Left renal pelvis (tissue), 4 donors: ENCODE measurements at places on chromosomes 7 and 10.

DNA sequence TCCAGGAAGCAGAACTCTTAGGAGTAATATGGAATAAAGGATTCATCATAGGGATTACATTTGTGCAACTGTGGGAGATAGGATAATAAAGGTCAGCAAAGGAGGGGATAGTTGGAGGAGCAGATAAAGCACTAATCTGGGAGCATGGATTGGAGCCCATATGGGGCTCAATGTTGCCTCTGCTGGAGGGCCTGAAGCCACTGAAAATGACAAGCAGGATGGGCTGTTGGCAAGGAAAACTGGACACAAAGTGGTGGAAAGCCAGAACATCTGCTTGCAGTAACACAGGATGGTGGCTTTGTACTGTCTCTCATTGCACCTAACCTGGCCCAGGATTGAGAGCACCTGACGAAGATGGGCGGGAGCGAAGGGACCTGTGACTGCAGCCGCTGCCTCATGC, 15.0 kb upstream of the COMMD3 start:
- DNase-seq, result no peak

GRCh38 chr10:132328738-132329137, 3.3 kb upstream of the LRRC27 start:
- DNase-seq, result no peak

DNA sequence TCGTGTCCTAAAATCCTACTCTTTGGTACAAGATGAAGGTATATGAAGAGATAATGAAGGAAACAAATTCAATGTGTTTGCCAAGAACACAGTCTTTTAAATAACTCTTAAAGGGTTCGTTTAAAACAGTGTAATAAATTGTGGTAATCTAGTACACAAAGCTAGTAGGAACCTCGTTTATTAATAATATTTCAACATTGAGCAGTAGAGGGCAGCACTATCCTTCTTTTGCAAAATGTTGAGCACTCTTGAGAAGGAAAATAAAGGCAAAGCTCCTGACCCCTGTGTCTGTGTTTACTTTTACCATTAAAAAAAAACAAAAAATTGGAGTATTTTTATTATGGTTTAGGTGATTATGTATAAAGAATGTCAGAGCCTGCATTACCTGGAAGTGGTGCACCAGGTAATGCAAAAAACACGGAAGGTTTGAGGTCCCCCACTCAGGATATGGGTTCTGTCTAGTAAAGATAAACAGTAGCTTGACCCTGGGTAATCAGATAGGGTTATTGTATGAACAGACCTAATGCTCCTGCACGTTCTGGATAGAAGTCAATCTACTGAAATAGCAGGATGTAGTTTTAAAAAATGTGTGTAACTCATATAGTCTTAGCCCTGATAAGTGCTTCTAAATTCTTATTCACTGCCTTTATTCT, 5.7 kb upstream of the GOT1 start:
- DNase-seq, result no peak

DNA sequence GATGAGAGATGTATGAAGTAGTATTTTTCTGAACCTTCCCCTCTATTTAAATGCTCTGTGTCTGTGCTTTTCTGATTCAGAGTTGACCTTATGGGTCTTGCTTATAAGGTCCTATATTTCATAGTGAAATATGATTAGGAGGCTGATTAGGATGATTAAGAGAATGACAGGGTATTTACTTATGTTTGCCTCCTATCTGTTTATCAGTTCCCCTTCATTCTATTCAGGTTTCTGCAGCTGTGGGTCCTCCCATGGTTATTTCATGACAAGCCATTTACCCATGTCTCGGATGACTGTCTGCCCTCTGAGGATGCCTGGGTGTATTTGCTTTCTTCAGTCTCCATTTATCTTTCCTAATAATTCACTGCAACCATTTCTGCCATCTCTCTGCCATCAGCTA, 16.9 kb downstream of the RPA3 start:
- no peak for DNase-seq

DNA sequence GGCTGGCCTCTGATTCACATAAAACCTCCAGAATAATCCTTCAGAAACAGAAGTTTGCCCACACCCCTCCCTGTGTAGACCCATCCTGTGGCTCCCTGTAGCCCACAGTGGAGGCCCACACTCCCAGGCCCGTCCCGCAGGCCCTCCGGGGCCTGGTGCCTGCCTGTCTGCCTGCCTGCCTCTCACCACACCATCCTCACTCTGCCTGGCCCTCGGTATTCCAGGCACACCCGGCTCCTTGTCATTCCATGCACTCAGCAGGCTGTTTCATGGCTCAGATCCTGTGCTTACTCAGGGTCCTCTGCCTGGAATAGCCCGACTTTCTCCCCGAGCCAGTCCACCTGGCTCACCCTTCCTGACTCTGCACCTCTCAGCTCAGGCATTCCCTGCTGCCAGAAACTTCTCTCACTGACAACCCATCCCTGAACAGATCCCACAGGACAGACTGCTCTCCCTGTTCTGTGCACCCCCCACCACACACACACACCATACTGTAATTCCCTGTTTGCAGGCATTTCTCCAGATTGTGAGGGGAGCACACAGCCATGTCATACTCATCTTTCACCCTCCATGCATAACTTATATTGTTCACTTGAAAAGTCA, 498.0 kb upstream of the ZMIZ1 start:
- no peak for DNase-seq

DNA sequence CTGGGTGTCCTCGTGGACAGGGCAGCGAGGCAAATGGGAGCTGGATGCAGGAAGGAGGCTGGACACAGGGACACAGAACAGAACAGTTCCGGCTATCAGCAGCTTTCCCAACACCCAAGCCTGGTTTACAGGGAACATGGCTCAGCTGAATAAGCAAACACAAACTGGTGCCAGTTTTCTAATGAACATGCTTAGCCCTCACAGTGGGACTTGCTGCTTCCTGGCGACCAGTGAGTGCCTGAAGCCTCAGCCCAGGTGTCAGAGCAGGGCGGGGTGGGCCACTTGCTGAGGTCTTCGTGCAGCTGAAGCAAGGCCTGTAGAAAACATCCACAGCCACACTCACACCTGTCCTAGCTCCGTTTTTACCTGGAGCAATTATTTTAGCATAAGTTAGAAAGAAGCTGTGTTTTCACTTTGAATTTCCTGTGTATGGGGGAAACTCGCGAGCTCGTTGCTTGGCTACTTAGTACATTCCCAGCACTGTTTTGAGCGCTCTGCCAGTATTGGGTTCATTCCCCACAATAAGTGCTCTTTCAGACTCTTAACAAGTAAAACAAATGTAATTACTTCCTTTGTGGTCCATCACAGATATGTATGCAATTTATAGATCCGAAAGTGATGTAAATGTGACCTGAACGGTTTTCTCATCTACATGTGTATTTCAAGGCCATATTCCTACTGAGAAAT, 261.2 kb upstream of the SHH start:
- DNase-seq, result no peak

GRCh38 chr10:101450277-101451080, 96.5 kb downstream of the BTRC start:
- no peak for DNase-seq

DNA sequence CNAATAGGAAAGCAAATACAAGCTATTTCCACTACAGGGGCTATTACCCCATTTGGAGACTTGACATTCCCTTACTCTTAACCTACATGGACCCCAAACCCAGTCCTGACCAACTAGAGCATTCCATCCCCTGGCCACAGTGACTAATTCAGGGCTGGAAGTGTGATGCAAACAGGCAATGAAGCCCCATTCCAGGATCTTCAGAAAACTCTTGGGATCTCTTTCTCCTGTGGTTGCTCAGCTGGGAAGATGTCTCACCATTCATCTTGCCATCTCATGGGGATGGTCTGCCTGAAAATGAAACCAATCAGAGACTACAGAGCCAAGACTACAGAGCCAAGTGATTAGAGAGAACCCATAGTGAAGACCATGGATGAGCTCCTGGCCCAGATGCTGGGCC, 206.2 kb downstream of the ZNF365 start:
- no peak for DNase-seq

DNA sequence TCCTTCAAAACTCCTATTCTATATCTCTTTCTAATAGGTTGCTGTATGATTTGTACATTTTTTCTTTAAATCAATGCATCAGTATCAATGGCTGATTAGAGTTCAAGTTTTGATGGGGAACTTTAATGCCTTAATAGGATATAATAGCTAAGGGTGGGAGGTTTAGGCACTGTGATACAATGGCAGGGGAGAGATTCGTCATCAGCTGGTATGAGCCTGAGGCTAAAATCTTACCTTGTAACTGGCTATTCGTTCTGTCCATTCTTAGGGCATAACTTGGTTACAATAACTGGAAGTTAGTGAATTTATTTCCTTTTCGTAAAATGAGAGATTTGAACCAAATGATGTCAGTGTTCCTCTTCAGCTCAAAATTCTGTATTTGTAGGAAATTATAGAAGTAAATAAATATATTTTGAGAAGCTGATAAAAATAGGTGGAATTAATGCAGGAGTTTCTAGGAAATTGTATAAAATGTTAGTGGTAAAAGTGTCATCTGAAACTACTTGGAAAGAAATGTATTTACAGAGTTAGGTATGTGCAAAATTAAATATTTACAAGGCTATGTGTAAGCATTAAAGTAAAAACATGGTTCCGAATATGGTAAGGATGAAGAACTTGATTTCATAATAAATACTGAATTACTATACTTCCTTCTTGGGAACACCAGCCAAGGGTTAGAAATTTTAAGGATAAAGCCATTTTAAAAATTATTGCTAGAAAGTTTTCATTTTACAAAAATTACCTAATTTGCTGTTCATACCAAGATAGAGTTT, 27.5 kb upstream of the NAMPT start:
- no peak for DNase-seq
